ENCODE measurements at places on chromosomes 4 and X.

DNA sequence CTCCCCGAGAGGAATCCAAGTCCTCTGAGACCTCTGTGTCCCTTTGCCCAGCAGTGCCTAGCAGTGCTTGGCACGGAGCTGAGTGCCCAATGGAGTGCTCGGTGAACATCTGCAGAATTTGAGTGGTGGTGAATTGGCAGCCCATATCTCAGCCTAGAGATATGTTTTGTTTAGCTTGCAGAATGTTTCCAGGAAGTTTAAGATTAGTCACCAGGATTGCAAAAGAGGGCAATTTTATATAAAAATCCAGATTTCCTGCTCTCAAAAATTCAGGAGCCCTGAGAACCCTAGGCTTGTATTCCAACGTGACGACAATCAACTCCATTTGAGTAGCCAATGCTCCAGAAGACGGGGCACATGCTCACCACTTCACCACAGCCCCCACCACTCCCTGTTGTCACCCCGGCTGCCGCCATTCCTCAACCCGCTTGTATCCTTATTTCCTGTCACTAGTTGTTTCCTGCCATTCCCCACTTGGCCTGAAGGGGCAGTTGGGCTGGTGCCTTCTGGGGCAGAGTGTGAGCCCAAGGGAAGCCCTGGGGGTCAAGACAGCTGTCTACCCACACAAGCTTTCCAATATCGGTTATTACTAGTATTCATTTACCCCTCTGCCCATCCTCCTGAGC, 116.9 kb downstream of the EFNB1 start:
- no peak for DNase-seq

DNA sequence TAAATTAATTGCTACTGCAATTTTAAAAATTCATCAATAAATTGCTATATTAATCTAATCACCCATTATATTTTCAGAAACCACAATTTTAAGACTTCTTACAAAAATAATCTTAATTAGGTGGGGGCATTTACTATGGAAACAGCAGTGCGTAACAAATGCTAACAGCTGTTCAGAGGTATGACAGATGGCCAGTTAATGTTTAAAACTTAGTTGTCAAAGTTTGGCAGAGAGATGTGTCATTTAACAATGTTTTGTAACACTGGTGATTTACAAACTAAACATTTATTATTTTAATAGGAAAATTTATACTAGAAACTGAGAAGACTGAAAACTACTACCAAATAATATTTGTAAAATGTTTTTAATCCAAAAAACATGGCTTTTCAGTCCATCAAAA, 85.2 kb upstream of the GPR34 start:
- no peak for DNase-seq

DNA sequence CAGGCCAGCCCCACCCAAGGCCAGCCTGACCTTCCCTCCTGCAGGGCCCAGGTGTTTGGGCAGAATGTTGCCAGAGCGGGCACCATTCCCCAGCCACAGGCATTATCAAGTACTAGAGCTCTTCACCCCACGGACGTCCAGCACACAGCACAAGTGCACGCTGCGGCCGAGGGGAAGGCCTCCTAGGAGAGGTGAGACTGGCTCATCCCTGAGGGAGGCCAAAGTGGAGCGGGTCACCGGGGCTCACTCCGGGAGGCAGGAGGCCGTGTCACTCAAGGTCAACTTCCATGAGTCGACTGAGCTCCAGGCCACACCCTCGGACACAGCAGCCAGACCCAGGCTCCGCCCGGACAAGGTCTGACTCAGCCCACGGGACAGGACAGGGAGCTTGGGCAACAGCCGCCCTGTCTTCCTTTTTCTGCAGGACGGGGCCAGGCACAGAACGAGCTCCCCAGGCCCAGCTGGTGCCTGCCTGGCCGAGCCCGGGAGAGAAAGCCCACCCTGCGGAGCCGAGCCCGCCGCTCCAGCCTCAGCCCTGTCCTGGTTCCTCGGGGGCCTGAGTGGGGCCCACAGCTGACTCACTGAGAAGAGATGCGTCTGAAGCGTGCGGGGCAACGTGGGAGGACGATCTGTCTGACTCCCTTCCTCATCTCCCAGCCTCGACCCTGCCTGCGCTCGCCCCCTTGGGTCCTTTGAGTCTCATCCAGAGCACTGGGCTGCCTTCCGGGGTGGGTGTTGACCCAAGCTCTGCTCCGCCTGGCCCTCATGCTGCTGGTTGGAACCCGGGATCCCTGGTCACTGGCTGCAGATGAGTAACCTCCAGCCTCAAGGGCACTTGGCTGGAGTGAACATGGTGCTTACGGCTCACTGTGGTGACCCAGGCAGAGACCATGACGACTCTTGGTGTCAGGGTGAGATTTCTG, 1.6 kb downstream of the SLC49A3 start:
- DNase-seq: no peak

- no peak for DNase-seq
Observed at GRCh38 chr4:64857815-64858214, 448.6 kb upstream of the TECRL start.

GRCh38 chr4:175929441-175929840, 117.4 kb upstream of the GPM6A start:
- no peak for DNase-seq

- no peak for DNase-seq
Observed at GRCh38 chr4:8552581-8553205, 27.5 kb upstream of the GPR78 start.

GRCh38 chr4:82562564-82562854, 721 bp upstream of the TMEM150C start:
- peak; percentile 21 for DNase-seq

DNA sequence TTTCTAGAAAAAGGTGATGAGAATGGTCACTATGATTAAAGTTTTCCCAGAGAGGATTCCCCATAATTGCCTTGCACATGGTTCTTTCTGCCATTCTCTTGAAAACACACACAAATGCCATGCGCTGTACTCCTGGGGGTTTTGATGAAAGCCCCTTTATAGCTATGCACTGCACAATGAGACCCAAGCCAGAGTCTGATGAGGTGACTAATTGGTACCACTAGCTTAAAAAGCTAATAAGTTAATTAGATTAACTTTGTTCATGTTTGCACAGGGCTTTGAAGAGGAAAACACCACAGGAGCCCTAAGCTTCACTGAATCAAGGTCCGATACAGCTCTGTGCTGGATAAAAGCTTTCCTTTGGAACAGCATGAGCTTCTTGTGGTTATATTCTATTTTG, 132.2 kb downstream of the NKX6-1 start:
- no peak for DNase-seq

DNA sequence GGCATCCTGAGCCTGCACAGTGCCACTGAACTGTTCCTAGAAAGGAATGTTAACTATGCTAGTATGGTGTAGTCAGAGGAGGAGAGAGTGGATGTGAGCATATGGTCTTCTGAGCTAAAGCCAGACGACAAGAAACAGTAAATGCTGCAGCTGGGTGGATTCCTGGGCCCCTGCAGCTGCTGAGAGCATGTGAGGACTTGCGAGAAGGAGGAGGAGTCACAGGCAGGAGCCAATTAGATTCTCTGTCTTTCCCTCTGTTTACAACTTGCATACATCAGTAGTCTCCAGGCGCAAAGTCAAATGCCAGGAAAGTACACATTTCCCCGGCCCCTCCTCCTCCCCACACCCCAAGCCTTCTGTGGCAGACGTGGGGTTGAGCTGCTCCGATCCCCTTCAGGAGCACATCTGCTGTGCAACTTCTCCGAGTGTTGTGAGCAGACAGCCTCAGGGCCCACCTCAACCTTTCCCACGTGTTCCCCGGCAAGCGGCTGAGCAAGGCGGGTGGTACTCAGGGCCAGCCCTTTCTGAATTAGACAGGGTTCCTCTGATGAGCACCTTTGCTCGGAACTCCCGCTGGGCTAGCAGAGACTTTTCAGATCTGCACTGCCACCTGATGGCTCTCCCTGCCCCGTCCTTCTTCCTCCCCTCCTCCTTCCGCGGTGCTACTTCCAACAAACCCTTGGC, 108.7 kb upstream of the ATP6AP2 start:
- peak; percentile 43 for DNase-seq

DNA sequence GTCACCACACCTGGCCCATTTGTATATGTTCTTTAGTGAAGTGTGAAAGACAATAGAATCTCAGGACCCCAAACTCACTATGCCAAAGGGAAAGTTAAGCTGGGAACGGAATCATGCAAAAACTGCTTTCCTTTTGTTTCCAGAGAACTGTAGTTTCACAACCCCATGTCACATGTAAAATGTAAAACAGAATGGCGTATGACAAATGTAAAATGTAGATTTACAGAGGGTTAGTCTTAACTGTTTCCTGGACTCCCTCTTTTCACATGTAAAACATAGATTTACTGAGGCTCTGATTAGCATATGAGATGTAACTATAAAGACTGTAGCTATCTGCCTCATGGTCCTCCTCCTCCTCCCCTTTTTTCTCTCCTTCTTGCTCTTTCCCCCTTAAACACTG, 66.3 kb downstream of the ABLIM2 start:
- no peak for DNase-seq

GRCh38 chr4:304969-305680, at the start of gene ZNF732:
Gene ZNF732, minus strand, starts transcription at chr4:305474. Its CDS starts 164 bp downstream, at chr4:305310.
- DNase-seq: no peak

DNA sequence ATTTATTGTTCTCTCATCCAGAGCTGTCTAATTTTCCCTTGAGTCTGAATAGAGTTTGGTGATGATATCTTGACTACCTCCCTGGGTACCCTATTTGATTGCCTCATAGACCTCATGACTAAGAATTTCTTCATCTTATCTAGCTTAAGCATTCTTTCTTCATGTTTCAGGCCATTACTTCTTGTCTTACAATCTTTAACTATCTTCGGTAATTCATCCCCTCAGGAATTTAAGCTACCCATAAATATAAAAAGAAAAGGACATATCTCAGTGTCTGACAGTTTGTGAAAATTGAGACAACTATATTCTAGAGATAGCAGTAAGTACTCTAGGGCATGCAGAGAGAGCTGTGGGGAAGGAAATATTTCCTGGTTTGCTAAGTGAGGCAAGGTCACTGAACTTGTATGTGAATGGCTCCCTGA, 466.1 kb upstream of the GRID2 start:
- no peak for DNase-seq

DNA sequence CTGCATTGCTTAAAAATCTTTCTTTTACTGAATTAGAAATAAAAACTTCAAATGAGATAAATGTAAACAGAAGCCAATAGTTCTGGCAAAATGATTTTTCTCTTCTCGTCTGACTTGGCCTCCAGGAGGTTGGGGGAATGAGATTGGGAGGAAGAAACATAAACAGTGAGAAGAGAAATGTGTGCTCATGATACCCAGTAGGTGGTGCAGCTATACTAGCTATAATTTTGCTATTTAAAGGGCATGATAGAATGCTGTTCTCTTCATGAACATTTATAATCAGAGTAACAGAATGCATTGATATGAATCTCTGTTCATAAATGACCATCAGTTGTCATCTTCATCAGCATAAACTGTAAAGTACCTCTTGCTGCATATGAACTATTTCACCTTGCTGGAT, 85.5 kb downstream of the TACR3 start:
- DNase-seq: no peak

DNA sequence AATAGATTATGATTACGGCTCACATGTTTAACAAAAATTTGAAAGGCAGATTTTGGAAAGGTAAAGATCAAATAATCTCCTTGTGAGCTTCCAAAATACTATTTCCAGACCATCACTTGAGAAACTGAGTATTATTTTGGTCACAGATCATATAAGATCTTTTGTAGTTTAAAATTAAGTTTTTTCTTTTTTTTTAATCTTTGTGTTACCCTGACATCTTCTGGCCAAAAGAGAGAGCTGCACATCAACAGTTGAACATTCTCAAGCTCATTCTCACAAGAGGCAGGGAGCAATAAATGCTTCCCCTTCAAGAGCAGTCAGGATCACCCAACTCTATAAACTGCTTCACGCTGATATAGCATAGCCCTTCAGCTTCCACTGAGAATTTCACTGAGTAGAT, 15.9 kb downstream of the TMEM192 start:
- DNase-seq: no peak

All from NCI-H748 treated with DMSO at 0.1 percent for 48 hours (cell line).